Smooth muscle cell of the pulmonary artery (primary cell): ENCODE measurements at places on chromosomes 3 and 15. TPM values are rescaled to one million over a fixed set of nuclear protein-coding genes. Genes with fewer than 3 reads are reported as not detected.

Gene ACKR2
- 0.20 and 0.40 TPM in 2 replicates for total RNA-seq

Gene TIMP4
- total RNA-seq, result 1.1 and 3.2 TPM in 2 replicates

Gene HYAL1
- 0.89 and 2.5 TPM in 2 replicates for total RNA-seq

Gene ELL3
- total RNA-seq, result 3.0 and 3.1 TPM in 2 replicates

Gene ACTC1
- 0.23 TPM in 1 of 2 replicates, not detected in the other for total RNA-seq

Gene PRR20G
- total RNA-seq, result not detected in 2 replicates

Gene SH2D7
- total RNA-seq, result not detected in 2 replicates

Gene CLDN1
- total RNA-seq, result 0.20 and 4.1 TPM in 2 replicates

Gene RGMA
- 1.3 and 1.7 TPM in 2 replicates for total RNA-seq

Gene SCG5
- 15.9 and 29.6 TPM in 2 replicates for total RNA-seq

Gene MORC1
- not detected in 2 replicates for total RNA-seq

Gene FBN1
- 2,453 and 2,749 TPM in 2 replicates for total RNA-seq

Gene CLDN16
- total RNA-seq, result under 0.01 and 0.30 TPM in 2 replicates

Gene ZNF774
- total RNA-seq, result 2.5 and 2.8 TPM in 2 replicates

Gene ARID3B
- total RNA-seq, result 2.0 and 2.4 TPM in 2 replicates

Gene CD200R1
- 0.07 TPM in 1 of 2 replicates, not detected in the other for total RNA-seq

Gene SKOR1
- total RNA-seq, result 0.07 and 0.17 TPM in 2 replicates

Gene TMEM42
- total RNA-seq, result 16.9 and 17.1 TPM in 2 replicates

Gene PLCB2
- total RNA-seq, result 0.07 and 0.43 TPM in 2 replicates

Gene CHL1
- total RNA-seq, result 0.07 TPM in 1 of 2 replicates, not detected in the other

Gene EPHA3
- 0.99 and 6.7 TPM in 2 replicates for total RNA-seq

Gene ARPP21
- total RNA-seq, result 2.4 and 3.3 TPM in 2 replicates

Gene XCR1
- total RNA-seq, result not detected in 2 replicates

Gene NRROS
- total RNA-seq, result 1.0 and 5.0 TPM in 2 replicates

Gene C2CD4B
- total RNA-seq, result 0.72 and 0.89 TPM in 2 replicates

Gene COMMD2
- 30.0 and 37.0 TPM in 2 replicates for total RNA-seq

Gene MTHFS
- 5.0 and 8.4 TPM in 2 replicates for total RNA-seq

Gene LXN
- total RNA-seq, result 52.5 and 56.0 TPM in 2 replicates

Gene MESP1
- 0.20 and 0.26 TPM in 2 replicates for total RNA-seq

Gene MCF2L2
- 0.13 and 0.33 TPM in 2 replicates for total RNA-seq
